ENCODE measurements at places on chromosomes 12 and 14.

GRCh38 chr14:74235017-74235416, 4.2 kb upstream of the VSX2 start:
- DNase-seq = no peak

GRCh38 chr12:132138941-132139871, 4.9 kb downstream of the DDX51 start:
- DNase-seq = no peak

DNA sequence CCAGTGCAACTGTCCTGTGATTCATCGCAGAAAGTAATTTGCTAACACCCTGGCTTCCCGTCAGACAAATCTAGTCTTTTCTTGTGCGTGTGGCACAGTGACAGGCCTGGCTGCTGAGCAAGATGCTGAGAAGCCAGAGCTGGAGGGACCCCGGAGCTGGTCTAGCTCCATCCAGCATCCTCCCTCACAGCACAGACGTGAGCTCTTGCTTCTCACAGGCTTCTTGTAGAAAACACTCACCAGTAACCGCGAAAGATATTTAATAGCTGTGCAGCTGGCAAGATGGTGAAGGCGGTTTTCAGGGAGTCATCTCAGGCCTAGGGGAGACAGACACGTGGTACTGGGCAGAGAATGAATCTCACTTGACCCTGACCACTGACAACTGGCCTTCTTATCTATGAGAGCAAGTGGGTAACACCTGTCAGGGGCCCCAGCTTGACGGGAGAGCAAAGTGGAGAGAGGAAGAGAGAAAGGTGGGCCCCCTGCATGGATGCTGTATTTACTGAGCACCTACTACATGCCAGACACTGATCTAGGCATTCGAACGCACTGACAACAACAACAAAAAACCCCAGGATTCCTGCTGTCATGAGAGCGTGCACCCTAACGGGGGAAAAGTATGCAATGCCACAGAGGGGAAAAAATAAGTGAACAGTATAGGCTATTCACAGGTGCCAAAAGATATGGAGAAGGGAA, 63.3 kb downstream of the CCDC88C start:
- DNase-seq = no peak

DNA sequence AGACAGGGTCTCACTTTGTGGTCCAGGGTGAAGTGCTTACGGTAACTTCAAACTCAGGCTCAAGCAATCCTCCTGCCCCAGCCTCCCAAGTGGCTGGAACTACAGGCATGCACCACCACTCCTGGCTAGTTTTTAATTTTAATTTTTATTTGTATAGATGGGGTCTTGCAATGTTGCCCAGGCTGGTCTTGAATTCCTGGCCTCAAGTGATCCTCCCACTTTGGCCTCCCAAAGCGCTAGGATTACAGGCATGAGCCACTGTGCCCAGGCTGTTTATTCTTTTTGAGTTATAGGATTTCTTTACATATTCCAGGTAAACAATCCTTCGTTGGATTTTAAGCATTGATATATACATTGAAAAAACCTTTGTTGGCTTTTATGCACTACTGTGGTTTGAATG, 26.7 kb downstream of the SOCS2 start:
- DNase-seq = no peak

DNA sequence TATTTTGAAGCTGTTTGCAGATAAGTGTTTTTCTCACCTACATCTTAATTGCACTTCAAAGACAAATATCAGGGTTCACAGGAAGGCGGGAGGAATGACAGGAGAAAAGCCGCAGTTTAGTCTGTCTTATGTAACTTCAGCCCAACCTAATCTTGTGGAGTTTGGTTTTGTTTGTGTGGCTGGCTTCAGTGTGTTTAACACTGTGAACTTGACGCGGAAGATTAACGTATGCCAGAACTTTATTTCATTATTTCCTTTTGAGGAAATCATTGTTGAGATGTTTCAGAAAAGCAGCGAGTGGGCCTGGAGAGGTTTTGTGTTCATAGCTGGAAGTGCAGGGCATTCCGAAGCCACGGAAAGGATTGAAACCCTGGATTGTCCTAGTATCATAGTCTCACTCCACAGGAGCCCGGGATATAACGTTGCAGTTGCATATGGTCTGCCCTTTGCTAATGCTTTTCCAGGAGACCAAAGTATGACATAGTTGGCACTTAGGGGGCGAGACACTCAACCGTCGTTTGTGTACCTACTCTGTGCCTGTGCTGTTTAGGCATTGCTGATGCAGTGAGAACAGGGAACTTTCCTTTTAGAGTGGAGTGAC, 2.0 kb downstream of the PELI2 start:
- no peak for DNase-seq

- no peak for DNase-seq
Measured at GRCh38 chr14:102318781-102319276, 717 bp upstream of the ZNF839 start.

GRCh38 chr12:56873382-56873781, 60.8 kb downstream of the SDR9C7 start:
- DNase-seq = no peak

GRCh38 chr12:11741434-11742092, 92.1 kb downstream of the ETV6 start:
- DNase-seq = no peak

GRCh38 chr14:64812412-64812811, 67.3 kb downstream of the SPTB start:
- no peak for DNase-seq

DNA sequence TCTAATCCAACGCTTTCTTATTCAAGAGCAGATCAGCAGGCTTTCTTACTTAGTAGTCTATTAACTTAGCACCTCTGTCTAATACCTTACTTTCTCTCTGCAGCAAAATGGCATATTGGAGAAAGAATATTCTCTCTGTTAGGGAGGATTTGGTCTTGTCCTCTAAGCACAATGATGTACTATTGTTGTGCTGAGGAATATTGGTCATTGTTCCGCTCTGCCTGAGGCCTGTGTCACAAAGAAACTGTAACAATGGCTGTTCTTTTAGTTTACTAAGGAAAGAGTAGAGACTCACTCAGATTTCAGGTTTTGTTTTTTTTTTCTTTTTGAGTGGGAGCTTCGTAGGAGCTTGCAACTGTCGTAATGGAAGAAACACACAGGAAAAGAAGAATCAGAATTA, 1358.8 kb downstream of the LRFN5 start:
- DNase-seq = no peak

- DNase-seq = no peak
Measured at GRCh38 chr14:74525361-74525851, 31.8 kb downstream of the ISCA2 start.

DNA sequence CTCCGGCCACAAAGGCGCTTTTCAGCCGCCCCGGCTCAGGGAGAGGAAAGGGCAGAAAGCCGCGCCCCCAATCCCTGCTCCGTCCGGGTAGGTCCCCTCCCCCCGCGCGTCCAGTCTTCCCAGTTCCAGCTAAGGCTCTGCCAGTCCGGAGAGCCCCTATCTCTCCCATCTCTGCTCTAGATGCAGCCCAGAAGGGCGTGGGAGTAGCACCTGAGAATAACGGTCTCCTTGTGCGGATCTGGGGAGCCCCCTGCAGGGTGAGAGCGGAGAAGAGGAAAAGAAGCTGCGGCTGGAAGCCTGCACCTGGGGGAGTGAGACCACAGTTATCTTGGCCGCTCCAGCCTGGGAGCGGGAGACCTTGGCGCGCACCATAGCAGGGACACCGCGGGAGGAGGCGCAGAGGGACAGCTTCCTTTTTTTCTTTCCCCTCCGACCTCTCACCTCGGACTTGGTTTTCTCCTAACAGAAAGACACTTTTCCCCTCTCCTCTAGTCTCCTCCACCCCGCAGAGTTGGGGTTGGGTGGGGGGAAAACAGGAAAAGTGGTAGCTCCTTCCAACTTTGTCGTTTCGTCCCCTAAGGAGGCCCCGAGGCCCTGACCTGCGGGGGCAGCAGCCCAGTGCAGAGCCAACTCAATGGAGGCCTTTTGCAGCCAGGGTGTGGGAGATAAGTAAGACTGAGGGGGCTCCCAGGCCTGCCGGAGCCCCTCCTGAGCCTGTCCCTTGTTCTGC, 2.4 kb downstream of the DHH start:
- no peak for DNase-seq

DNA sequence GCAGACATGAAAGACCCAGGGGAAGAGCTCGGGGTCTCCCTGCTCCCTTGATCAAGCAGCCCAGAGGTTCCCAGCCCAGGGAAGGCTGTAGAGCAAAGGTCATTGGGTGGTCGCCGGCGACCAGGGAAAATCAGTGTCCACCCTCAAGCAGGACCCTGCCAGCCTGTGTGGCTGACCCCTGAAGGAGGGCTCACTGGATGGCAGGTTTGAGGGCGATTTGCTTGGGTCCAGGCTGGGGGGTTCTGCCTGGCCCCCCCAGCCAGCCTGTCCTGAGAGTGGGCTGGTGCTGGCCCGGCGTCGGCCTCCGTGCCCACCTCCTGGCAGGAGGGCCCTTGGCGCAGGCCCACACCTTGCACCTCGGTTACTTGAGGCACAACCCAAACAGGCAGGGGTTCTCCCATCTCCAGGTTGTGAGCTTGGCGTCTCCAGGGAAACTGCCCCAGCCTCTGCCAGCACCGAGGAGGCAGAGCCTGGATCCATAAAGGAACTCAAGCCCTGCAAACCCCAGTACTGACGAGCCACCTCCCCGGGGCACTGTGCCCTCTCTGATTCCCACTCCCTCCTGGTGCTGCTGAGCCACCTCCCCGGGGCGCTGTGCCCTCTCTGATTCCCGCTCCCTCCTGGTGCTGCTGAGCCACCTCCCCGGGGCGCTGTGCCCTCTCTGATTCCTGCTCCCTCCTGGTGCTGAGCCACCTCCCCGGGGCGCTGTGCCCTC, 329.0 kb upstream of the SFSWAP start:
- no peak for DNase-seq

GRCh38 chr12:130100634-130101362, 61.5 kb upstream of the FZD10 start:
- no peak for DNase-seq

- no peak for DNase-seq
Measured at GRCh38 chr14:95471016-95471415, 45.4 kb downstream of the SYNE3 start.

DNA sequence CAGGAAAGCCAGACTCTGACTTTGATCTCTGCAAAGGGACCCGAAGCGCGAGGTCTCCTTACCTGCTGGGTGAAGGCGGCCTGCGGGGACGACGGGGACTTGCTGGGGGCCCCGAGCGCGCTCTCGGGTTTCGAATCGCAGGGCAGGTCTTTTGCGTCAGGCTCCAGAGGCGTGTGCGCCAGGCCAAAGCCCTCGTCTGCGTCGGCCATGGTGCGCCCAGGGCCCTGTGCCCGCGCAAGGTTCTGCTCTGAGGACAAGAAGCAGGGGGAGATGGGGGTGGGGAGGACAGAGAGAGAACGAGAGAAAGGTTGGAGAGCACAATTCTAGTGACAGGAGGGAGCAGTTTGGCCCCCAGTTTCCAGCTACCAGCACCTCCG, 2.3 kb downstream of the TBX5 start:
- no peak for DNase-seq

GRCh38 chr12:29782285-29782870, 1.4 kb downstream of the TMTC1 start:
- DNase-seq = no peak

DNA sequence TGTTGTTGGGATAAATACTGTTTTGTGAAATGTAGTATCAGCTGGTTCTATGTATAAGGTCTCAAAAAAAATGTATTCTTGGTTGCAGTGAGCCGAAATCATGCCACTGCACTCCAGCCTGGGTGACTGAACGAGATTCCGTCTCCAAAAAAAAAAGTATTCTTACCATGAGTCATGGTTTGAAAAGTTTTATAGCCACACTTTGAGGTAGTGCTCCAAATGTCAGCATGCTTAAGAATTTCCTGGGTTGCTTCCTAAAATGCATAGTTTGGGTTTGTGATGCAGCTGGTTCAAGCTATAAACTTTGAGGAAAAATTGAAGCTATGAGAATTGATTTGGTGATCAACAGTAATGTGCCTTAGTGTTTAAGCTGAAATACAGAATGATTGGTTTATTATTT, 48.0 kb downstream of the ETNK1 start:
- no peak for DNase-seq

DNA sequence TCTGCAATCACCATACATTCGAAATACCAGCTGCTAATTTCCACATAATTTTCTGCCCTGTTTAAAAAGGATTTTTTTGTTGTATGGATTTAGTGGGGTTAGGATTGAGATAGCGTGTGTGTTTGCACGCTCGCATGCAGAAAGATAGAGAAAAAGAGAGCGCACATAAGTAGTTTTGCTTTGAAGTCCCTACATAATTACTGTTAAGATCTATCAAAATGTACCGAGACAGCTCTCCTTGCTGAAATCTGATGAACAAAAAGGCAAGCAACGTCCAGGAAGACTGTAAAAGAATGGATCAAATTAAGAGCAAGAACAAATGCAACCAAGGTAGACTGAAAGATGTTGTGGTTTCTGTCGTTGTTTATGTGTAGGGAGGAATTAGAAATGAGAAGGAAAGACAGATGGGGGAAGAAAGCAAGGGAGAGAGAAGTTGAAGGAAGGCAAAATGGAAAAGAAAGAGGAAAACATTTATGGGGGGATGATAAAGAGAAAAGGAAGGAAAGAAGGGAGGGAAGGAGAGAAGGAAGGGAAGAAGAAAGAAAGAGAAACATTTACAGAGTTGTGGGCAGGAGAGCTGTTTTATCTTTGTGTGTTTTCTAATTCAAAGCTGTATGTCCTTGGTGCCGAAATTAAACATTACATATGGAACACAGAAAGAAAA, 522.3 kb downstream of the MED13L start:
- no peak for DNase-seq

GRCh38 chr12:49189731-49190716, 1.1 kb upstream of the TUBA1A start:
- DNase-seq = no peak

GRCh38 chr12:70246580-70246979, 3.3 kb downstream of the CNOT2 start:
- DNase-seq = no peak

DNA sequence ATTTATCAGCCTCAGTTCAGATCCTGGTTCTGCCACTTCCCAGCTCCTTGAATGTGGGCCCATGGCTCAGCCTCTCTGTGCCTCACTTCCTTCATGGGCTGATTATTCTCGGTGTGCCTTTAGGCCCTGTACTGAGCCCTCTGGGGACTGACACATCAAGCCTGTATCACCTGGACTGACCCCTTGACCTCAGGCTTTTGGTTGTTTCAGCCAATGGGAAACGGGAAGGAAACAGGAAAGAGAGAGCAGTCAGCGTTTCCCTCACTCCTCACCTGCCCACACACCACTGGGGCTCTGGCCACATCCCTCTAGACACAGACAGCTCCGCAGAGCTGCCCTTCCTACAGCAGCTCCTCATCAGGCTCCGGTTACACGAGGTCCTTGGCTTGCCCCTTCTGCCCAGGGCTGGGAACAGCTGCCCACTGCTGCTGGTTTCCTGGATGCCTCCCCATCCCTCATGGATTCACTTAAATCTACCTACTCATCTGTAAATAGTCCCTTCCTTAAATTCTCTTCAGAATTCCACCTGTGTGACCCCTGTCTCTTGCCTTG, 37.0 kb upstream of the ITPR2 start:
- no peak for DNase-seq

GRCh38 chr12:90499795-90500194, 455.2 kb downstream of the CCER1 start:
- DNase-seq = no peak

GRCh38 chr14:67079846-67080245, 109.4 kb upstream of the GARIN2 start:
- no peak for DNase-seq

All from stimulated activated CD8-positive, alpha-beta memory T cell treated with anti-CD3 and anti-CD28 coated beads, Interleukin-4, amount 100 ng/mL, for 4 hours (primary cell).